ENCODE measurements at places on chromosomes 5 and 9. TPM values are rescaled to one million over a fixed set of nuclear protein-coding genes. Genes with fewer than 3 reads are reported as not detected.

DNA sequence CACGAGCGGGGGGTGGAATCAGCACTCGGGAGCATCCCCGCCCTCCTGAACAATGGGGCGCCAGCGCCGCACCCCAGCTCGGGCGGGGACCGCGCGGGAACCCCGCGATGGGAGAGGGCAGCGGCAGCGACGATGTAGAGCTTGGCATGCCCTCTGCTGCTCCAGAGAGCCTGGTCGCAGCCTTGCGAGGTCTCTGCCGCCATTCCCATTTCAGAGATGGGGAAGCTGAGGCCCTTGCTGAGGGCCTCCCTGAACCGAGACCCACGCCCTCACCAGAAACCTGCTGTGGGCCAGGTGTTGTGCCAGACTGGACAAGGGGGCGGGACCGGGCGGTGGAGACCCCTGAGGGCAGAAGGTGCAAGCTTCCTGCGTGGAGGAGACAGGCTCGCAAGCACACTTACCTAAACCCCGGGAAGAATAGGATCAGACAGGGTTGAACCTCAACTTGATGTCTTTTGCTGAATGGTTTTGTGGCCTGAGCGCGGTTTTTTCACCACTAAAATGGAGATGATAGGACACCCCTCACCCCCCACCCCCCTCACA, 647 bp upstream of the MEGF9 start:
- DNase-seq, result no peak

GRCh38 chr5:37603072-37603471, 224.0 kb downstream of the WDR70 start:
- no peak for DNase-seq

DNA sequence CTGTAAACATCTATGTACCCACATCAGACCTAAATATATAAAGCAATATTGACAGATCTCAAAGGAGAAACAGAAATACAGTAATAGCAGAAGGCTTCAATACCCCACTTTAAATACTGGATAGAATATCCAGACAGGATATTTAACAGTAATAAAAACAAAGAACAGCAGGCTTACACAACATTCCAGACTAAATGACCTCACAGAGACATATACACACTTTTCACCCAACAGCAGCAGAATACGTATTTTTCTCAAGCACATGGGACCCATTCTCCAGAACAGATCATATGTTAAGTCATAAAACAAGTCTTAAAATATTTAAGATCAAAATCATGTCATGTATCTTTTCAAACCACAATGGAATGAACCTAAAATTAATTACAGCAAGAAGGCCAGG, 76.8 kb downstream of the CAMSAP1 start:
- DNase-seq, result no peak

- no peak for DNase-seq
Measured at GRCh38 chr9:82091610-82092009, 103.0 kb downstream of the SPATA31D1 start.

- peak; percentile 89 for DNase-seq
Measured at GRCh38 chr5:134245101-134245604, 19.3 kb upstream of the PPP2CA start.

DNA sequence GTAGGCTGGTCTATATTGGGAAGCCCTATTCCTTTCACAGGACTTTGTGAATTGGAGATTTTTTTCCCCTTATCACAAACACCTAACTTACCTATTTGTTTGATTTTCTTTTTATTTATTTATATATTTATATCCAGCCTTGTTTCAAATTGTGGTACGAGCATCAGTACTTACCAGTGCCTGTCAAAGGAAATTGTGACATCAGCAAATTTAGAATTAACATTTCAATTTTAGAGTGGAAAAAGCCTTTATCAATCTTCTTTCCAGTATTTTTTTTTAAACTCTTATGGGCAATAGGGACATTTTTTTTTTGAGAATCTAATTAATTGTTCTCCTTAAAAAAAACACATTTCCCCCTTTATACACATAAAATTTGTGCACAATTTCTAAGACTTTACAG, 790.2 kb downstream of the PRELID2 start:
- DNase-seq, result no peak

FLT4 gene
- total RNA-seq, result 24.6 TPM

FAM174A gene
- total RNA-seq, result 10.7 TPM

SLC9A3 gene
- total RNA-seq, result 1.3 TPM

CPLANE1 gene
- 5.1 TPM for total RNA-seq

All from Daoy (cell line).